Endothelial cell (in vitro differentiated cells): ENCODE measurements at places on chromosomes 4 and X.

DNA sequence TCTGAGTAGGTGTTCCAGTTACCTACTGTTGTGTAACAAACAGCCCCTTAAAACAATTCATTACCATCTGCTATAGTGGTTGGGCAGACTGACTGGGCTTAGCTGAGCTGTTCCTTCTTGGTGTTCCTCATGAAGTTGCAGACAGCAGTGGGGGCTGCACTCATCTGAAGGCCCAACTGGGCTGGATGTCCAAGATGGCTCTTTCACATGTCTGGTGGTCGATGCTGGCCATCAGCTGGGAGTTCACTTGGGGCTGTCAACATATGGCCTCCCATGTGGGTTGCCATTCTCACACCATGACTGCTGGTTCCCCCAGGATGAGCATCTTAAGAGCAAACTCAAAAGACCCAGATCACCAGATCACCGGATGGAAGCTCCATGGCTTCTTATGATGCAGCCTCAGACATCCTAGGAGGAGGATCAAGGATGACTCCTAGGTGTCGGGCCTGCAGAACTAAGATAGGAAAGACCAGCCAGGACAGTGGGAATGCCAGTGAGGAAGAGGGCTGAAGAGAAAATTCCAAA, 34.3 kb upstream of the PPP2R2C start:
- H3K4me3 ChIP-seq, result no peak overlapping the region
- no peak for DNase-seq
- H3K4me1 ChIP-seq, result peaks cover 4% of the 10 kb centered on the region

DNA sequence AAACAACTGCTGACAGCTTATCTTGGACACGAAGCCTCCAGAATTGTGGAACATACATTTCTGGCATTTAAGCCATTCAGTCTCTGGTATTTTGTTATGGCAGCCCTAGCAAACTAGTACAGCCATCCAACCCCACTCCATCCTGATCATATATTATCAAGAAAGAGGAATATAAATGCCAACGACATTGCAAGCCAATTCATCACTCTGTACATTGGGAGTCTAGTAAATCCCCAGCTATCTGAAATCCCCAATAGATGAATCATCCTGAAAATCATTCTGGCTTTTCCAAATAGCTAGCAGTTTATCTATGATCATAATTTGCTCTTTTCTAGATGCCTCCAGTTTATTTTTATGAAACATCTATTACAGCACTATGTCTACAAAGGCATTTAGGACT, 41.1 kb downstream of the FRMD7 start:
- no peaks in the 10 kb centered on the region for H3K27me3 ChIP-seq
- H3K4me1 ChIP-seq, result peaks cover 3% of the 10 kb centered on the region
- DNase-seq, result no peak

DNA sequence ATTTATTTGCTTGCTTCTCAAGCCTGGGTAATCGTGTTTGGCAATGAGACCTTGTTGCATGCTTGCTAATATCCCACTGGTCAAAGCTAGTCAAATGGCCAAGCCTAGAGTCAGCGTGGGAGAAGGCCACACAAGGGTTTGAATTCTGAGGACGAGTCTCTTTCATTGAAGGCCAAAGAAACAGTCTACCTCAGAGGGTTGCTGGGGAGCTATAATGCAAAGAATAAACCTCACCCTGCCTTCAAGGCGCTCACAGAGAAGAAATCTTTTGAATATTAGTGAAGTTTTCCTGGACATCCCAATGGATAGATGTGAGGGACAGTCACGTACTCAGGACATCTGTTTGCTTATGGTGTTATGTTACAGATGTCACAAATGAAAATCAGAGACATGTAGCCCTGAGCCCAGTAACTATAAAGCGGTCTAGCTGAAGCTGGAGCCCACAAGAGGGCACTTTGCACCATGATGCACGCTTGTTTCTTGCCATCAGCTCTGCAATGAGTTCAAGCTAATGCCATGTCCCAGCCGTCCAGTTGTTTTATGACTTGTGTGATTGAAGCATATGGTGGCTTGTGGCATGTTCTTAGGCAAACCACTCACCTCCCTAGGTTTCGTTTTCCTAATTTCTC, 1.1 kb upstream of the TLR3 start:
- H3K4me3 ChIP-seq, result no peak overlapping the region
- H3K36me3 ChIP-seq, result no peaks in the 10 kb centered on the region
- no peaks in the 10 kb centered on the region for H3K4me1 ChIP-seq
- H3K27me3 ChIP-seq, result peaks cover 2% of the 10 kb centered on the region
- peak; percentile 24 for DNase-seq

DNA sequence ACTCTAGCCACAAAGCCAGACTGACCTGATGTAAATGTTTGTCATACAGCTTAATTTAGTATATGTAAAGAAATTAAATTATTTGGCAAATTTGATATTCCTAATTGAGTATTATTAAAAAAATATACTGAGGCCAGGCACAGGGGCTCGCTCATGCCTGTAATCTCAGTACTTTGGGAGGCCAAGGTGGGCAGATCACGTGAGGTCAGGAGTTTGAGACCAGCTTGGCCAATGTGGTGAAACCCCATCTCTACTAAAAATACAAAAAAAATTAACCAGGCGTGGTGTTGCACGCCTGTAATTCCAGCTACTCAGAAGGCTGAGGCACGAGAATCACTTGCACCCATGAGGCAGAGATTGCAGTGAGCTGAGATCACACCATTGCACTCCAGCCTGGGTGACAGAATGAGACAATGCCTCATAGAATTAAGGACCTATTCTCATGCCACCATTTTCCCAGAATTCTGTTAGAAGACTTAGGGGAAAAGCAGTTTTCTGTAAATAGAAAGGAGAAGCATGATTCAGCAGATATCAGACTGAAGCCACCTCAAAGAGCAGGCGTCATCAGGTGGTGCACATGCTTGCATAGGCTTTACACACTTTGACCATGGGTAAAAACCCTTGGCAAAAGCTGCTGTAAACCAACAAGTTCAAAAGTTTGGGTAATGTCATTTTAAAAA, 6.1 kb downstream of the UBQLN2 start:
- no peak overlapping the region for H3K4me3 ChIP-seq
- peaks cover 10% of the 10 kb centered on the region for H3K4me1 ChIP-seq
- no peaks in the 10 kb centered on the region for H3K27me3 ChIP-seq
- no peak overlapping the region for H3K27ac ChIP-seq
- DNase-seq, result no peak
